ENCODE measurements at places on chromosomes 3 and 15.

- H3K4me1 ChIP-seq: no peaks in the 10 kb centered on the region
- H3K36me3 ChIP-seq: no peaks in the 10 kb centered on the region
- DNase-seq: no peak
- H3K27ac ChIP-seq: no peak overlapping the region
- H3K4me3 ChIP-seq: no peak overlapping the region
Observed at GRCh38 chr3:83802801-83803200, 1156.0 kb upstream of the CADM2 start.

DNA sequence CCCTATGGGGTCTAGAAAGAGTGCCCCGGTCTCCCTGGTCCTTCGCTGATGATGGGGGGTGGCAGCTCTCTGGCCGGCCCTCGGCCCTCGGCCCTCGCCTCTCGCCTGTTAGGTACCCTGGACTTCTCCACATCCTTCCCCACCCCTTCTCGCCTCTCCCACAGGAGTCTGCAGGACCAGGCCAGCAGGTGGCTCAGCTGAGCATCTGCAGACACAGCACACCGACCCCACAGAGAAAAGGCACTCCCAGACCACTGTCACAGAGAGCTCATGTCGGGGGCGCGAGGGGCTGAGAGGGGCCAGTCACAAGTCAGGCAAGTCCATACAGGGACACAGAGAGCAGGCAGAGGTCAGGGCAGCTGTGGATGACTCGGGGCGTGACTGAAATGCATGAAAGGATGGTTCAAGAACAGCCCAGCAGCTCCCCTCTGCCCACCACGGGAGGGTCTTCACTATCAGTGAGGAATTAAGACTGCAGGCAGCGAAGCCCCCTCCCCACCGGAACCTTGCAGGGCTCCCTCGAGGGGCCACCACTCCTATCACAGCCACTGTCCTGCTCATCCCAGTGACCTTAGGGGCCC, 181.7 kb upstream of the NSMCE3 start:
- H3K4me3 ChIP-seq: no peak overlapping the region
- no peak overlapping the region for H3K27ac ChIP-seq
- no peaks in the 10 kb centered on the region for H3K27me3 ChIP-seq
- no peak for DNase-seq
- H3K36me3 ChIP-seq: no peaks in the 10 kb centered on the region

DNA sequence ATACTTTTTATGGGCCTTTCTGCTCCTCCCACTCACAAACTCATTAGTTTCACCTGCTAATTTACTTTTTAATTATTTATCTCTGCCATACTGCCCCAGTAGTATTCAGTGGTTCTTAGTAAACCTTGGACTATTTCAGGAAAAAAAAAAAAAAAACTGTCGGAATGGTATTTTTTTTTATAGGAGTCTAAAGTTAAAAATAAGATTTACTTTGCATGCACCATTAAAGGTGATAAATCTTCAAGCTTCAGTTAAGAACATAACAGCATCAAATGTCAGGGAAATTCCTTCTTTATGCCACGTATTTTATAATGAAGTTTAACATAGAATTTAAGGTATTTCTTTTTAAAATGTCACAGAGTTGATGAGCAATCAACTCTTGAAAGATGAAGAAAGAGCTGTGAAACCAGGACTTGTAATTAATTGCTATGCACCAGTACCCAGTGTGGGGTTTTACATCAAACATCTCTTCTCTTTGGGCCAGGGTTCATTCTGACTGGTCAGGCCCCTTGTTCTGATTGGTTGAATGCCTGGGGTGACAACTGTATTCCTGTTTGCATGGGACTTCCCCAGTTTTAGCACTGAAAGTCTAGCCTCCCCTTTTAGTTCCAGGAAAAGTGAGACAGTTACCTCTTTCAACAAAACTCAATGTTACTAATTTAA, 40.3 kb upstream of the PTPRG start:
- H3K36me3 ChIP-seq: no peaks in the 10 kb centered on the region
- DNase-seq: no peak
- H3K4me3 ChIP-seq: no peak overlapping the region
- H3K27ac ChIP-seq: no peak overlapping the region

- peaks cover 7% of the 10 kb centered on the region for H3K27me3 ChIP-seq
- no peaks in the 10 kb centered on the region for H3K4me1 ChIP-seq
- H3K27ac ChIP-seq: no peak overlapping the region
- no peak for DNase-seq
Observed at GRCh38 chr3:98602078-98602678, 8.8 kb upstream of the CPOX start.

DNA sequence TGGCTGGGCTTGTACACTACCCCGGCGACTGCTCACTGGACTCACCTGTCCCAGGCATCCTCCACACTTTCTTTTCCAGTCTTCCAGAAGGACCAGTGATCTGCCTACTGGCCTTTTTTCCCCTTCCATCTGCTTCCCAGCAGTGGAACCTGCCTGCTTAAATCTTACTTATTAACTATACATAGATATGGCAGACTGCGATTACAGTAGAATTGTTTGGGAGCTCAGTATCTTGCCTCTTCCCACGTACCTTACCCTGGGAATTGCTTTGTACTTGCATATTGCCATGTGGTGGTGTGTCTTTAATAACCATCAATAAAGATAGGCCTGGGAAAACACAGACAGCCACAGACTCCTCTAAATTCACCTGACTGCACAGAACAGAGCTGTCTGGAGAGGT, 11.8 kb upstream of the HES1 start:
- no peak overlapping the region for H3K4me3 ChIP-seq
- H3K27ac ChIP-seq: no peak overlapping the region
- H3K27me3 ChIP-seq: peaks cover 70% of the 10 kb centered on the region
- DNase-seq: no peak
- no peaks in the 10 kb centered on the region for H3K36me3 ChIP-seq

GRCh38 chr15:80494351-80494751, 90.2 kb downstream of the ARNT2 start:
- no peak for DNase-seq
- H3K27ac ChIP-seq: no peak overlapping the region
- H3K4me1 ChIP-seq: no peaks in the 10 kb centered on the region

- peaks cover 34% of the 10 kb centered on the region for H3K27me3 ChIP-seq
- H3K27ac ChIP-seq: no peak overlapping the region
- no peak overlapping the region for H3K4me3 ChIP-seq
- no peaks in the 10 kb centered on the region for H3K36me3 ChIP-seq
Observed at GRCh38 chr15:68032672-68033071, 21.4 kb upstream of the PIAS1 start.

DNA sequence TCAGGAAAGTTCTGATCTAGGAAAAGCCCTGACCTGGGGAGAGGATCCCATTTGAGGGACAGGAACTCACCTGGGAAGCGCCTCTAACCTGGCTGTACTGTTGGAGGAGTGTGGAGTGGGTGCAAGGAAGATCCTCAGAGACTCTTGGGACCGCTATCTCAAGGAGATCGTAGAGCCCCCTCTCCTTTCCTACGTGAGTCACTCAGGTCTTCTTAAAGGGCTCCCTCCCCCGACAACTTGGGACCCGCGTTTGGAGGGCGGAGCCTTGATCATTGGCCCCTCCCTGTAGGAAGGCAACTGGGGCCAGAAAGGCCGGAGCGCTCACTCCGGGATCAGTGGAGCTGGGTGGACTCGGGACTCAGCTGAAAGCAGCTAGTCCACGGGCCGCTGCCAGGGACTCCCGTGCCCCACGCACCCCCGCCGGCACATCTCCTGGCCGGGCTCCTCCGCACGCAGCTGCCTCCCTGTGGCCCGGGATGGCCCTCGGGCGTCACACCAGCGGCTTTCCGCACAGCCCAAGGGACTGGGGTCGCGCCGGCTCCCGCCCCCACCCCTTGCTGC, 520 bp downstream of the SLC26A6 start:
- peak overlapping the region; percentile 21 for H3K27ac ChIP-seq
- H3K36me3 ChIP-seq: no peaks in the 10 kb centered on the region

GRCh38 chr3:77063423-77063822, 23.5 kb downstream of the ROBO2 start:
- H3K27me3 ChIP-seq: no peaks in the 10 kb centered on the region
- H3K4me1 ChIP-seq: no peaks in the 10 kb centered on the region
- no peak overlapping the region for H3K4me3 ChIP-seq
- H3K36me3 ChIP-seq: peaks cover 5% of the 10 kb centered on the region
- DNase-seq: no peak

- peaks cover 6% of the 10 kb centered on the region for H3K4me1 ChIP-seq
- H3K4me3 ChIP-seq: no peak overlapping the region
- no peaks in the 10 kb centered on the region for H3K36me3 ChIP-seq
- no peaks in the 10 kb centered on the region for H3K27me3 ChIP-seq
- H3K27ac ChIP-seq: no peak overlapping the region
Observed at GRCh38 chr3:179438841-179439240, 12.4 kb downstream of the GNB4 start.

- peaks cover 16% of the 10 kb centered on the region for H3K36me3 ChIP-seq
- H3K27ac ChIP-seq: no peak overlapping the region
- no peaks in the 10 kb centered on the region for H3K27me3 ChIP-seq
Observed at GRCh38 chr3:123930445-123930844, 30.6 kb downstream of the CCDC14 start.

DNA sequence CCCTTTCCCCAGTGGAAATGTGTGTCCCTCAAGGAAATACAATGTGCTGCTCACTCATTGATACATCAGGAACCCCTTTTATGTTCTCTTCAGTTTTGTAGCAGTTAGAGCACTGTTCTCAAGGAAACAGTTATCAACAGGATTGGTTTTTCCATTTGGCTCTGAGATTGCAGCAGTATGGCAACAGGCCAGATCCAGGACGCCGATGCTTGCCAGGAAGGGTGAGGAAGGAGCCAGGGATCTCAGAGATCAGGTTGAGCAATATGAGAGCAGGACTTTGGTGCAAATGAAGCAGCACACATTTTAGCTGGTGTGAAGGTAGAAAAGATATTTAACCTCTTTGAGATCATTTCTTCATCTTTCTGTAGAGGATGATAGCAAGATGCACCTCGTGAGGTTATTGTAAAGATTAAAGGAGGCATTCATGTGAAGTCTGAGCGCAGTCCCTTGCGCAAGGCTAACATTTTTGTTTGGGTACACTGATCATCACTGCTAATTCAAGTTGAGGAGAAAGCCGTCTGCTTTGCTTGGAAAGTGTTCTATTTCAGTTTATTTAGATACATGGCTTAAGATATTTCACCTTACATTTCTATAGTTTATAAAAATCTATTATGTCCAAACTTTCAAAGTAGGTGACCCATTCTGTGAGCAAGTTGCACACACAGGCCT, 68.5 kb downstream of the KCNH8 start:
- H3K27me3 ChIP-seq: no peaks in the 10 kb centered on the region
- H3K4me1 ChIP-seq: no peaks in the 10 kb centered on the region
- no peaks in the 10 kb centered on the region for H3K36me3 ChIP-seq

DNA sequence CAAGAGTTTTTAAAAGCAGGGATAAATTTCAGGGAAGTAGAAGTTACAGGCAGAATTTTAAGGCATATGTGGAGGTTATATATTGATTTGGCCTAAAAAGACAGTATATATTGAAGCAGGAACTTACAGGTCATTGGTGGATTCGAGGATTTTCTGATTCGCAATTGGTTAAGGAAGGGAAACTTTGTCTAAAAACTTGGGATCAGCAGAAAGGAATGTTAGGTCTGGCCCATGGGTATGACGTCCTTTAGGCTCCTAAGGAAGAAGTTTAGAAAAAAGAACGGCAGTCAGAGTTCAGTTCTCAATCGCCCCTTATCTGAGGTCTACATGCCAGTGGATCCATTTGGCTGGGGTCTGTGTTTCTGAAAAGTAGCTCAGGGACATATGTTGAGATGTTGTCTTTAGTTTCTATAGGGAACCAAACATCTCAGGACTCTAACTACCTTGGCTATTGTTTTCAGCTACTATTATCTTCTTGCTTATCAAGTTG, 33.2 kb upstream of the ACP3 start:
- DNase-seq: no peak
- H3K36me3 ChIP-seq: no peaks in the 10 kb centered on the region
- peaks cover 14% of the 10 kb centered on the region for H3K27me3 ChIP-seq
- peaks cover 5% of the 10 kb centered on the region for H3K4me1 ChIP-seq

DNA sequence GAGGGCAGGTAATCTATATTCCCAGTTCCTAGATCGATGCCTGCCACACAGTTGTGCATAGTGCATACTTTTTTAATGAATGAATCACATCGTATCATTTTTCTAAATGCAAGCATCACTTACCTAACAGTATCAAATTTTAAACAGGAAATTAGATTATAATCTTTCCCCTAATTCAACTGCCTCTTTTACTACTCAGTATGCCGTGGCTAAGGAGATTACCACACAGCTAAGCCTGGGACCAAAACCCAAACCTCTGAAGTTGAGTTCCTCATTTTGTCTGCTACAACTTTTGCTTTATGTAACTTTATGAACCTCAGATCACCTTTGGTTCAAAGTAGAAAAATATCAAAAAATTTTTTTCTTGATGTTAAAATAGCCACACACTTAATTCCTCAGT, 53.2 kb upstream of the FNDC3B start:
- DNase-seq: no peak
- no peak overlapping the region for H3K27ac ChIP-seq

DNA sequence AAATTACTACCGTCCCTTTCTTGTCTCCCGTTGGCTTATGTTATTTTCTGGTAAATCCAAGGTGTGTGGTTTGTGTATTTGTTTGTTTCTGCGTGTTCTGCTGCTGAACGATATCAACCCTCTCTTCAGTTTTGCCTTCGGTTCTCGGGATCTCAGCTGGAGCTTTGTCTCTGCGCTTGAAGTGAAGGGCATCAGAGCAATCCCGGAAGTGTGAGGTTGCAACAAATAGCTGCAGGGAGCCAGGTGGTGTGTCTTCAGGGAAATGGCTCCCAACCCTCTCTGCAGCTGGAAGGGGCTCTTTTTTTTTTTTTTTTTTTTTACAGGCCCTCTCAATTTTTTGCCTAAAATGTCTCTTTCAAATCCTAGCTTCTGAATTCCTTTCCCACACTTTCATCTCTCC, 116.4 kb upstream of the RGMA start:
- DNase-seq: no peak
- H3K27me3 ChIP-seq: peaks cover 18% of the 10 kb centered on the region
- no peaks in the 10 kb centered on the region for H3K4me1 ChIP-seq
- H3K36me3 ChIP-seq: no peaks in the 10 kb centered on the region

- DNase-seq: no peak
- H3K27ac ChIP-seq: no peak overlapping the region
- H3K4me1 ChIP-seq: peaks cover 5% of the 10 kb centered on the region
- no peaks in the 10 kb centered on the region for H3K27me3 ChIP-seq
Observed at GRCh38 chr3:183264268-183264667, 11.2 kb downstream of the B3GNT5 start.

GRCh38 chr3:46693038-46693891, at the start of gene ALS2CL:
ALS2CL (minus strand) TSS chr3:46693679; CDS start chr3:46689440, 4,239 bp downstream.
- H3K4me1 ChIP-seq: peaks cover 15% of the 10 kb centered on the region
- peak within 1 kb of the TSS; percentile 71 for H3K4me3 ChIP-seq
- H3K27ac ChIP-seq: no peak within 1 kb of the TSS

DNA sequence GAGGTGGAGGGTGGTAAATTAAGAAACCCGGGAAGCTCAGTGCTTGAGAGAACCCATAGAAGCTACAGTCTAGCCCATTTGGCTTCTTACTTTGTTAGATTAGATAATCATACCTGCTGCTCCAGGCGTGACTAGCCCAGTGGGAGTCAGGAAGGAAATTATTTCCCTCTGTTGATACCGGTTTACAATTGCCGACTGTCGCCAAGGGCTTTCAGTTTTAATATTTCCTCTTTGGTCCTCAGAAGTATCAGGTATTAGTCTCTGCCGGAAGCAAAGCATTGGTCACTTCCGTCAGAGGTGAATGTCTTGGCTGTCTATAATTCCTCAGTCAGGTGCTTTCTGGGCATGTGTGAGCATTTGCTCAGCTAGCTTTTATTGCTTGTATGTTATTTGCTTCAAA, 75.2 kb downstream of the LPP start:
- no peak for DNase-seq
- peaks cover 26% of the 10 kb centered on the region for H3K4me1 ChIP-seq
- H3K36me3 ChIP-seq: no peaks in the 10 kb centered on the region
- H3K4me3 ChIP-seq: no peak overlapping the region
- no peak overlapping the region for H3K27ac ChIP-seq
- H3K27me3 ChIP-seq: no peaks in the 10 kb centered on the region
